ENCODE measurements at places on chromosomes 4 and X.

DNA sequence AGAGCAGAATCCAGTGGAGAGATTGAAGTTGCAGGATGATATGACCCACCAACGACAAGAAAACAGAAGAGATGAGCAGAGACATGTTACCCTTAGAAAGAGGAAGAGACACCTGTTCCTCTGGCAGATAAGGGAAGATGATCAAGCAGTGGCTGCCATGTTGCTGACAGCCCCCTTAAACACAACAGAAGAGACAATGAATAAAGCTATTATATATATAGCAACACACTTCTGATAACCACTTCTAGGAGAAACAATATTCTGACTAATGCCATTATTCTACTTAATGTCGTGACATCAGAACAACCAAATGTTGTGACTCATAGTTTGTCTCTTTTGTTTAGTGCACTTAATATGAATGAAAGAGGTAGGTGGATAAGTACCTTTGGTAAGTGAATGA lies 44.9 kb downstream of the SH3RF1 start:
- DNase-seq, result no peak

DNA sequence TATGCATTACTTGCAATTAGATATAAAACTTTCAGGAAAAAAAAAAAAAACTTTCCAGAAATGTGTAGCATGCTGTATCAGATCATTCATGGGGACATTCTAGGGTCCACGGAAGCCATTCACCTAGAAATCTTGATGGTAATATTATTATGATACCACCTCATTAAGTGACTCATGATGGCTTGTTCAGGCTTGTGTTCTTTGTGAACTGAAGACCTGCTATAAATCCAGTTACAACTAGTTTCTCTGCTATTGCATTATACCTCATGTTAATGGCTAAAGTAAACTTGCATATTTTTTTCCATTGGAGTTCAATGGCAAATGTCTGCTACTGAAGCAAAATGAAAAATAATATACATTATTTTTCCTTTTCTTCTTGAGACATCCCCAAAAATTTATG lies 35.3 kb upstream of the PTPN13 start:
- no peak for DNase-seq

GRCh38 chrX:108020631-108021030 lies 24.2 kb upstream of the VSIG1 start:
- DNase-seq, result no peak

DNA sequence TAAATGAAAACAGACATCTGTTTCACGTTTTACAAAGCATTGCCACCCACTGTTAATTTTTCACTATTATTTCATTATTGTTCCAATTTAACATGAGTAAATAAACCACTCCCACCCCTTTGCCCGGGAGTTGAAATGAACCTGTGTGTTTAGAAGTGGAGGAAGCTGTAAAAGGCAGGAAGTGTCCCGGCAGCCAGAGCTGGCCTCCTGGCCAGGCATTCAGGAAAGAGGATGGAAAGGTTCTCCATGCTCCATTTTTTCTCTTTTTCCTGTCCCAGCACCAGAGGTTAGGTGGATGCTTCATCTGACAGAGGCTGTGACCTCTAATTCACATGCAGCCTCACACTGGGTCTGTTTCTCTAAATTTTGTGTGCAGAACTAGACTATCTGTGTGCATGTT lies 55.5 kb upstream of the LNX1 start:
- DNase-seq, result no peak

- DNase-seq, result no peak
Observed at GRCh38 chr4:36004204-36004851, 240.0 kb downstream of the ARAP2 start.

- DNase-seq, result no peak
Observed at GRCh38 chr4:34181311-34181841, 2062.9 kb downstream of the ARAP2 start.

- no peak for DNase-seq
Observed at GRCh38 chr4:64250488-64250887, 158.8 kb downstream of the TECRL start.

DNA sequence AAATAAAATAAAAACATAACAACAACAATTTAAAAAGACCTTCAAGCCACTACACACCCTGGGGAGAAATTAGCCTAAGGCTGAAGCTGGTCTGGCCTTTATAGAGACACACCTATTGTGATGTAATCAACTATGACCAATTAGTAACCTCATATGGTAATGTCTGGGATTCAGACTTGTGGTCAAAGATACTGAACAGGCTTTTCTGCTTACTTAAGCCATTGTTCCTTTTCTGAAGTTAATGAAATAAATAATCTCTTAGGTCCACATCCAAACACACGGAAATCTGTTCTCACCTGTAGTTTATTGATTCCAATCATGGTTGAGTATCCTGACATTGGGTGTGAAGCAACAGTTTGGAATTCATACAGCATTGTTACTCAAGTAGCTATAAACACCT lies 152.5 kb downstream of the PLS3 start:
- DNase-seq, result no peak

- no peak for DNase-seq
Observed at GRCh38 chrX:79159800-79160199, 15.3 kb downstream of the GPR174 start.

DNA sequence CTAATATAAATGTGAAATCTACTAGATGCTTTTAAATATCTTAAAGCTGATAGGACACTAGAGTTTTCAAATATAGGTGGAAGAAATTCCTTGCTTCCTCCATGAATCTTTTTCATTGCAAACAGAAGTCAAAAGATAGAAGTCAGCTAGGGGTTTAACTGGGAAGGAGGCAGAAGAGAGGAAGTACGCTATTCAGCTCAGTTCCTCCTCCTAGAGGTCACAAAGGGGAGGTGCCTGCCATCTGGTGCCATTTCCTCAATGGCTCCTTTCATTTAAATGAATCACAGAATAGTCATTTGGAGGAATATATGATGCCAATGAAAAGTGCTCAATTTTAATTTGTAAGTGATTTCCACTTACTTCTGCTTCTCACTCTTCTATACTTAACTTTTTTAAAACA lies 8.5 kb downstream of the COL25A1 start:
- DNase-seq, result no peak

GRCh38 chrX:69145714-69146113 lies 19.5 kb downstream of the PJA1 start:
- DNase-seq, result no peak

DNA sequence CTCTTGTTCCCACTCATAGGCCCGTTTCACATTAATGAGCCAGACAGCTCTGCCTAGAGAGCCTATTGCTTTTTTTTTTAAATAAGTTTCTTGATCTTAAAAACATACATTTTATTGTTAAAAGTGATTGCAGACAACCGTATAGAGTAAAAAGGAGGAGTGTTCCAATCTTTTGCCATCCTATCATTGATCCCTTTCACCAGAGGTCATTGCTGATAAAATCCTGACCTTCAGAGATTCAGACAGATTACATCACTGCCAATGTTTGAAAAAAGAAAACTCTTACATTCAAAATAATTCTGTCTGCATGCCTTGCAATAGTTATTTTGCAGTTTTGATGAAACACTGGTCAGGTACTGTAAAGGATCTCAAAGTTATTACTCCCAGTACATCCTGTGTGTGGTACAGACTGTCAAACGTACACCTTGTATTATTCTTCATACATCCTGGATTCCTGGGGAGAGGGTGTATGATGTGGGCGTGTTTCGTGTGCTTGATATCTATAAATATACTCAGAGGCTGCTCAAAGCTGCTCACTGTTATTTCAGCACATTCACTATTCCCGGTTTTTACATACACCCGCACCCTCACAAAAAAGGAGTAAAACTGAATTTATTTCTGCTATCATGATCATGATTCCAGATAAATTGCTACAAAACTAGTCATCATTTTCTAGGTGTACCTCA lies 15.4 kb upstream of the KLHL2 start:
- DNase-seq, result no peak

DNA sequence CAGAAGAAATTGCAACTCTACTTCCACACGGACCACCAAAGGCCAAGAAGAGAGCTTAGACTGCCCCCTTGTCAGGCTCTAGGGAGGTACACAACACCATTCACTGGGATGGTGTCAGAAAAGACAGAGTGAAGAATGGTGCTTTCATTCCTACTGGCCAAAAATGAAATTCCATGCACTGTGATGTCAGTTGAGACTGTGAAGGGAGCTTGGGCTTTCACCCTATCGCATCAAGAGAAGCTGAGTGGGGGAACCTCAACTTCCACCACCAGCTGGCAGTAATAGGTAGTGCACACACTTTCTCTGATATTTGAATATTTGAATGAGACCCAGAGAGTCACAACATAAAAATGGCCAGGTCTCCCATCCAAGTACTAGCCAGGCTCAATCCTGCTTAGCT lies 65.9 kb downstream of the ZNF711 start:
- DNase-seq, result no peak

DNA sequence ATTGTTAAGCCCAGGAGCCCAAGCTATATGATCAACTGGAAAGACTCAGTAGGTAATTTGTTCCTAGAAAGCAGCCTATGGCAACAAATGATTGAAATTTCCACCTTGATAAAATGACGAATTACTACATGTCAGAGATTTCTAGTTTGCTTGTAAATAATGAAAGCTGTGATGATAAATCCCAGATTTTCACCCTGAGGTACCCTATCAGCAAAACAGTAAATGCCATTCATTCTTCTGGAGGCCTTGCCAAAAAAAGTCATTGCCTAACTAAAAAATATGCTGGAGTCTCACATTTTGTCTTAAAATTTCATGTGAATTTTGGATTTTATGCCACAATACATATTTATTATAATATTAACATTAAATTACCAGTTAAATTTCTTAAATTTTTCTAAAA lies 71.3 kb downstream of the PPEF2 start:
- no peak for DNase-seq

- DNase-seq, result no peak
Observed at GRCh38 chr4:789571-790465, 36.1 kb downstream of the CPLX1 start.

DNA sequence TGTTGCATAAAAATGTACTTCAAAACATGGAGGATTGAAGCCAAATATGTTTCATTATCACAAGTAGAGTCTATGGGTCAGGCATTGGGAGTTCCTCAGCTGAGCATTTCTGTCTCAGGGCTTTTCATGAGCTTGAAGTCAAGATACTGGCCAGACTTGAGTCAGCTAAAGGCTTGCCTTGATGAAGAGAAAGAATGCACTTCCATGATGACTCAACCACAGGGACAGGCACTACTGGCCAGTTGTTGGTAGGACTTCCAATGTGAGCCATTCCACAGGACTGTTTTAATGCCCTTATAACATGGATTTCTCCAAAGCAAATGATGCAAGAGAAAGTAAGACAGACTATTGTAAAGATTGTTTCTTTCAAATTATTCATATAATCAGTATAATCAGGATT lies 895.6 kb downstream of the RAB28 start:
- no peak for DNase-seq

DNA sequence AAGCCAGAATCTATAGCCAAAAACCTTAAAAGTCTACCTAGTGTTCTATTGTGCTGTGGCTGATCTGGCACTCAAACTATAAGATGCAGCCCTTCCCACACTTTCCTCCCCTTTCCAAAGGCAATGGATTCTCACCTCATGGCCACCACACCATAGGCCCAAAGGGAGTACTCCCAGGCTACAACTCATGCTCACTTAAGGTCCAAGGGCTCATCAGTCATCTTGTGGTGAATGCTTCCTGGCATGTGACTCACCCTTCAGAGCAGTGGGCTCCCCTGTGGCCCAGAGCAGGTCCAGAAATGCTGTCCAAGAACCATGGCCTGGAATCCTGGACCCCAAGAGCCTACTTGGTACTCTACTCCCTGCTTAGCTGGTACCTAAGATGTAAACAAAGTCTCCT lies 181.0 kb downstream of the CHRDL1 start:
- no peak for DNase-seq

DNA sequence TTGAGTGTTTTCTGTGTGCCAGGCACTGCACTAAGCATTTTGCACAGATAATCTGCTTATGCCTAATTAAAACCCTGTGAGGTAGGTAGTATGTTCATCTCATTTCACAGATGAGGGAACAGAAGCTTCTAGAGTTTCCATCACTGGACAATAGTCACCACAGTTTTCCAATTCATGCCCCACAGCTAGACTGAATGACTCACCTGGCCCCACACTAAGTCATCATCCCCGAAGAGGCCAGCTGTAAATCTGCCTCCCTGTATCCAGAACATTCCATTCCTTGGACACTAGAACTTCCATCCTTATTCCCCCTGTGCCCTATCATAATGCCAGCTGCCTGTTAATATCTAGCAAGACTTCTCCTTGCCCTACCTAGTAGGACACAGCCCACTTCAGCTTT lies 40.9 kb upstream of the NYX start:
- DNase-seq, result no peak

DNA sequence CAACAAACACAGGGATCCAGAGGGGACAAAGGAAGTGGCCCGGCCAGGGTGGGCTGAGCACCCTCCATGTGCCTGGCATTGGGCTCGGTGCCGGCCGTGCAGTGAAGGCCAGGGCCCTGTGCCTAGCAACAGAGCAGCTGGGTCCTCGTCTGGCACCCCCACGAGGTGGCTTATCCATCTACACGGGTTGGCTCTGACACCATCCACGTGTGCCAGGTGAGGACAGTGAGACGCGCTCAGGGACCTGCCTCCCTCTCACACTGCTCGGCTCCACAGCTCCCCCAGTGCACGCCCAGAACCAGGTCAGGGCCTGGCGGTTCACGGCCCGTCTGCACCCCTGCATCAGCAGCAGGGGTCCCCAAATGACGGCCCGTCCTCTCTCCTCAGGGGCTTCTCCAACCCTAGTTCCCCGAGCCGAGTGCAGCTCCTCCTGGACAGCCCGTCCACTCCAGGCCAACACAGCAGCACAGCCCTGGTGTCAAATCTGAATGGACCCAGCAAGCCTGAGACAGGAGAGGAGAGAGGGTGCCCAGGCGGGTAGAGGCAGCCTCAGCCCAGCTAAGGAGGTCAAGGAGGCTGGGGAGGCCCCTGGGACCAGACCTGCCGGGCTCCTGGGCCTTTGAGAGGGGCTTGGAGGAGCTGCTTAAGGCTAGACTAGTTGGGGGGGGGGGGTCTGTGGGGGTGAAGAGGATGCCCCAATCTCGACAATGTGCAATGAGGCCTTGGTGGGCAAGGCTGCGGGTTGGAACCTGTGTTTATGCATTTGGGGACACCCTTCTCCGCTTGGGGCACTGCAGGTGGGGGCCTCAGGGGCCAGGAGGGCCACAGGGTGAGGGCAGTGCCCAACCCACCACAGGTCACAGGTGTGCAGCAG lies 113.6 kb downstream of the FAM53A start:
- DNase-seq, result no peak

- DNase-seq, result no peak
Observed at GRCh38 chrX:118988911-118989310, 14.5 kb downstream of the LONRF3 start.

- no peak for DNase-seq
Observed at GRCh38 chr4:138804711-138805110, 210.9 kb upstream of the NOCT start.

DNA sequence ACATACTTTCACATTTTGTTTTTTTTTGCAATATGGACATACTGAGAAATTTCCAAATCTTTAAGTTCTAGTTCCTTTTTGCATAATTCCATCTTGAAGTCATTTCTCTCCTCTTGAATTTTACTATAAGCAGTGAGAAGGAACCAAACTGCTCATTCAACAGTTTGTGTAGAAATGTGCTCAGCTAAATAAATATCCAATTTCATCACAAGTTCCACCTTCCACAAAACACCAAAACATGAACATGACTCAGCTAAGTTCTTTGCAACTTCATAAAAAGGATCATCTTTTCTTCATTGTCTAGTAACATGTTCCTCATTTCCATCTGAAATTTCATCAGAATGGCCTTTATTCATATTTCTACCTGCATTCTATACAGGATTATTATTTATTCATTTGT lies 77.3 kb upstream of the FGF13 start:
- no peak for DNase-seq

GRCh38 chrX:8927701-8928100 lies 106.2 kb downstream of the FAM9B start:
- DNase-seq, result no peak

GRCh38 chr4:118221227-118221800 lies 131.5 kb downstream of the PRSS12 start:
- DNase-seq, result no peak

All from anterior cingulate cortex (tissue), 58 donors.